ENCODE measurements at places on chromosomes 7 and 10.
A peak's percentile ranks its signal among the peaks of the same experiment; 100 is the strongest.

DNA sequence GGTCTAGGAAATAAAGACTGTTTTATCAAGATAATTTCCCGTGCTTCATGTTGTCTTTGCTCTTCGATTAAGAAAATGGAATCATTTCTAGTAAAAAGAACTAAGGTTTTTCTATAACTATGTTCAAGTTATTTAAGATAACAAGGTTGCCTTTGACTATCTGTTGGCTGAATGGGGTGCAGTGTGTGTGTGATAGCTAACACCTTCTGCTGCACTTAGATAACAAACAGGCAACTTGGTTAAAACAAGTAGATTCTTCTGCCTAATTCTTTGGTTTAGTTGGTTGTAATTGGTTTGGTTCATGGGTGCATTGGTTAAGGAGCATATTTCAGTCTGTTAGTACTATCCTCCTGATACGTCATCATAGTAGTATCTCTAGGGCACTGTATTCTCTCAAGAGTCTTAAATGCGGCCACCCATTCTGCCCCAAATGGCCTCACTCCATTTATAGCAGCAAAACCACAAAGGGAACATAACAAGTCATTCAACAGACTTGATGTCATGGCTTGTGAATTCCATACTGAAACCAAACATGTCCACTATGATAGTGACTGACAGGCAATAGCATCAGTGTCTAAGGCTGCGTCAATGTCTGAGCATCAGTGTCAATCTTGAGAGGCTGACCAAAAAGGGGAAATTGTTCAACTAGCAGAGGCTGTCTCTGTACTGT lies 55.7 kb downstream of the CCDC3 start:
- no peak for DNase-seq

DNA sequence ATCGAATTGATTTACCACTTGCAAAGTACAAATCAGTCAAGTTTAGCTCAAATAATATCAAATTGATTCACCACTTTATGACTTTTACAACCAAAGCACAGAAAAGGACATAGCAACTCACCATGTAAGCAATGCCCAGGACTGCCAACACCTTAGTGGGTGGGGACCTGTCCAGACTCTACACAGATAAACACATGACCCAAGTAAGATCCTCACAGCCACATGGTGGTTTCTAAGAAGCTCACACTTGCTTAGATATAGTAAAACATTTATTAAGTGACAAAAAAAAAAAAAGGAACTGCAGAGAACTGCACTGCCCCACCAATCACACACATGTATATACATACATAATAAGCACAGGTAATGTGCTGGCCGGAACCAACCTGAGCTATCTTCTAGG lies 116.2 kb downstream of the SLC25A13 start:
- no peak for DNase-seq

DNA sequence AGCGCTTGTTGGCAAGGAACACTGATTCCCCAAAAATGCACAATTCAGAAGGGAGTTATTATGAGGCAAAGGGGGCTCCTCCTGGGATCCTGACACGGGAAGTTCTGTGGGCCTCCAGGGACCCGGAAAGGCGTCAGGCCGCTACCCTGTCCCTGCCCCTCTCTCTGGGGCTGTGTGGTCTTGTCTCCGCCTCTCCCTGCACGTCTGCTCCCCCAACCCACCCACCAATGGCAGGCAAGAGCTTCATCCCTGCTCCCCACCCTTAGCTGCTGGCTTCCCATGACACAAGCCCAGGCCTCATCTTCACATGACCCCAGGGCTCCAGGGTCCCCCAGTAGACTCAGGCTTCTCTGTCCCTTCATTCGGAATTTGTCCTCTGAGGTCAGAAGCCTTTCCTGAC lies 31.0 kb upstream of the ADRB1 start:
- no peak for DNase-seq

GRCh38 chr7:36264123-36264801 lies 111.2 kb downstream of the EEPD1 start:
- peak; percentile 37 for DNase-seq

- peak; percentile 91 for DNase-seq
These were observed 7.1 kb downstream of the SHH start for GRCh38 chr7:155804897-155805825.

DNA sequence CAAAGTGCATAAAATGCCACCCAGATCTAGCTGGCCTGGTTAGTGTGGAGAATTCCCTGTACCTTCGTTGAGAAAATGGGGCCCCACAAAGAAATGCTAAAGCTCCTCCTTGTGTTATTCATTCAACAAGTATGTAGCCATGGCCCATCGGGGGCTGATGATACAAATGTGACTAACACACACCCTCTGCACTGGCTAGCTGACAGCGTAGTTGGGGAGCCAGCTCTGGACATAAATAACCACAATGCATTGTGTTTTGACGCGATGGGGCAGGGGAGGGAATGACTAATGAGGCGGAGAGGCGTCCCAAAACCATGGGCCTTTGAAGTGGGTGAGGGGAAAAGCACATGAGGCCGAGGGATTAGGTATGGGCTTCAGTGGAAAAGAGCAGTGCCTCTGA lies 28.2 kb upstream of the ASL start:
- peak; percentile 80 for DNase-seq

DNA sequence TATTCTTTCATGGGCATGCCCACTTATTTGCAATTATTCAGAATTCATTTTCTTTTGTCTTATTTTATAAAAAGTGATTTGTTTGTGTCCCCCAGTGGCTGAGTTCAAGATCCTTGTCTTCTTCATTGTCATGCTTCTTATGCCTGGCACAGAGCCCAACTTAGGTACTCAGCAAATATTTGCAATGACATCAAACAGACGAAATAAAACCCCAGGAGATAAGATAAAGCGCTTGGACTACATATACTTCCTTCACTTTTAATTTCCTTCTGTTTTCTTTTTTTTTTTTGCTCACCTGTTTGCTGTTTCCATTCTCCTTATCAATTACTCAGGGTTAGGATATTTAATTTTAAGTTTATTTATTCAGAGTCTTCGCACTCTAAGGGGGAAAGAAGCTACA lies 225.0 kb downstream of the SDHAF3 start:
- no peak for DNase-seq

DNA sequence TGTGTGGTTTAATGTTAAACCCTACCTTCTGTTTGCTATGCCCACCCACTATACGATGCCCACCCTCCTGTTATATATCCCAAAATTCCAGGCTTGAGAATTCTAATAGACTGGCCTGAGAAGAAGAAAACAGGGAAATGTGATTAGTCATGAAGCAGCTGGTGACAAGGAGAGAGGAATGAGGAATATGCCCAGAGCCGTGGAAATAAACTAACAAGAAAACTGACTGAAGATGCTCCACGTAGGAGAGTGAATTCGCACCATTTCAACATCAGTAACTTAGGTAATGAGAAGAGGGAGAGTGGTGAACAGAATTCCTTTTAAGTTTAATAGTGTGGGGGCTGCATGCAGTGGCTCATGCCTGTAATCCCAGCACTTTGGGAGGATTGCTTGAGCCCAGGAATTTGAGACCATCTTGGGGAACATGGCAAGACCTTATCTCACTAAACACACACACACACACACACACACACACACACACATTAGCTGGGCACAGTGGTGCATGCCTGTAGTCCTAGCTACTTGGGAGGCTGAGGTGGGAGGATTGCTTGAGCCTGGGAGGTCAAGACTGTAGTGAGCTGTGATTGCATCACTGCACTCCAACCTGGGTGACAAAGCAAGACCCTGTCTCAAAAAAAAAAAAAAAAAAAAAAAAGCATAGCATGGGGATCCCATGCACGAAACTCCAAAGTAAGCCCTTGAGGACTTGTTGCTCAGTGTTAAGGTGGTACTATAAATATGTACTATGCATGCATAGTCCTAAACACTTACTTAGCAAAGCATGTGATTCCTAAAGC lies 16.1 kb upstream of the SYPL1 start:
- peak; percentile 36 for DNase-seq

- no peak for DNase-seq
These were observed 111.5 kb downstream of the HDAC9 start for GRCh38 chr7:18607025-18607424.

GRCh38 chr7:37536706-37537105 lies 88.0 kb upstream of the ELMO1 start:
- no peak for DNase-seq

DNA sequence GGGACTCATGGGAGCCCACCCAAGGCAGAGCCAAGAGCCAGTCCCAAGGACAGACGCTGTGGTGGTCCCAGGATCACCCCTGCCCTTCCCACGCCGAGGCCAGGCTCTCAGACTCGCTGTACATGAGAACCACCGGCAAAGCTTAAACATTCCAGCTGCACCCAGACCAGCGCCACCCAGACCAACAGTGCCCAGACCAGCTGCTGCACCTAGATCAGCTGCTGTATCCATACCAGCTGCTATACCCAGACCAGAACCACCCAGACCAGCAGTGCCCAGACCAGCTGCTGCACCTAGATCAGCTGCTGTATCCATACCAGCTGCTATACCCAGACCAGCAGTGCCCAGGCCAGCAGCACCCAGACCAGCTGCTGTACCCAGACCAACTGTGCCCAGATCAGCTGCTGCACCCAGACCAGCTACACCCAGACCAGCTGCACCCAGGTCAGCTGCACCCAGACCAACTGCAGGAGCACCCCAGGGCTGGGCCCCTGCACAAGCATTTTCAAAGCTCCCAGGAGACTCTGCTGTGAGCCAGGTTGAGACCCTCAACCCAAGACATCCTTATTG lies 47.9 kb upstream of the CNPY1 start:
- DNase-seq: no peak

GRCh38 chr7:116417593-116418345 lies 81.8 kb upstream of the CAV2 start:
- DNase-seq: no peak

DNA sequence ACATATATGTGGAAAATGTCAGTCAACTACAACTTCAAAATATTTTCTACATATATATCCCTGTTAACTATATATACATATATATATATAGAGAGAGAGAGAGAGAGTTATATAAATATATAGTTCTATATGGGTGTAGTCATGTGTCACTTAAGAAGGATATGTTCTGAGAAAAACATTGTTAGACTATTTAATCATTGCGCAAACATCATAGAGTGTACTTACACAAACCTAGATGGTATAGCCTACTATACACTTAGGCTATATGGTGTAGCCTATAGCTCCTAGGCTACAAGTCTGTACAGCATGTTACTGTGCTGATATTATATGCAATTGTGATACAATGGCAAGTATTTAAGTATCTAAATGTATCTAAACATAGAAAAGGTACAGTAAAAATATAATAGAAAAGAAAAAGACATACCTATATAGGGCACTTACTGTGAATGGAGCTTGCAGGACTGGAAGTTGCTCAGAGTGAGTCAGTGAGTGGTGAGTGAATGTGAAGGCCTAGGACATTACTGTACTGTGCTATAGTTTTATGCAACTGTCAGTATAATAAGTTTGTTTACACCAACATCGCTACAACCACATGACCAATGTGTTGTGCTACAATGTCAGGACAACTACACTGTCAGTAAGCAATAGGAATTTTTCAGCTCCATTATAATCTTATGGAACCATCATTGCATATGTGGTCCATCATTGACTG lies 18.0 kb upstream of the FGL2 start:
- DNase-seq: no peak

GRCh38 chr10:11509036-11509435 lies 102.4 kb downstream of the USP6NL start:
- no peak for DNase-seq

- DNase-seq: no peak
These were observed 93.6 kb downstream of the NKX6-2 start for GRCh38 chr10:132692311-132692710.

DNA sequence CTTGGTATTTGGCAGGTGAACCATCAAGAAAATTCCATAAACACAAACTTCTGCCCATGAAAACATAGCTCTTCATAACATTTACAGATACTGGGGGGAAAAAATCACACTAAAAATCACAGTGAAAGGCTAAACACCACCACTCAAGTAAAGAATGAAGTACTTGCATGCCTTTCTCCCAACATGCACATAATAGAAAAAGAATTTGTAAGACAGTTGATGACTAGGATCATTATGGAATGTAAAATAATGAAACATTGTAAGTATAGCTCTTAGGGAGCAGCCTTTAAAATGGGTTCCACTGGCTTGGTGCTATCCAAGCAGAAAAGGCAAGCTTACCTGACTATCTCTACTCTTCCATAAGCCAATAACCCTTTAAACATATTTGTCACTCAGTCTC lies 299.9 kb upstream of the LRRN3 start:
- peak; percentile 11 for DNase-seq

DNA sequence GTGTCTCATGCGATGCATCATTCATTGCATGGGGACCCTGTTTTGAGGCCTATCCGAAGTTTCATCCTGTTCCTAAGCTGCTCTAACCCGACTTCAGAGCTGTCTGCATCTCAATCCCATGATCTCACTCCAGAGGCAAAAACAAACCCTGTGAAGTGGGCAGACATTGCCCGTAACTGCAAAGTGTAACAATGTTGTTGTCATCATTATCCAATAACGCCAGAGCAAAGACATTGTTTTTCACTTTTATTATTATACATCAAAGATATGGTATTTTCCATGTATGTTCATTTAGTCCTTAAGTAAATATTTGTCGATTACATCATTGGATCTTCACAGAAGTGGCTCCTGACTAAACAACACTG lies 246.7 kb downstream of the KLF6 start:
- peak; percentile 23 for DNase-seq

DNA sequence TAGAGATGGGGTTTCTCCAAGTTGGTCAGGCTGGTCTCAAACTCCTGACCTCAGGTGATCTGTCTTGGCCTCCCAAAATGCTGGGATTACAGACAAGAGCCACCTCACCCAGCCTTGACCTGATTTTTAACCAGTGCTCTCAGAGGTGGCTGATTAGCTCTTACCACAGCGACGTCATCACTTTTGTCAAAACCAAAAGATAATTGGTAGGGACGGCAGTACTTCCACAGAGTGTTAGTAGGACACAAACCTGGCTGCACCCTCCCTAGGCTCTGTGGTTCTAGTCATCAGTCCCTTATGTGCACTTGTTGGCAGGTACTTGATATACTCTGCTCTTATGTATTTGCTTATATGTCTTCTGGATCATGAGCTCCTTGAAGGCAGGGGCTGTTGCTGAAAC lies 74.0 kb downstream of the GPR141 start:
- DNase-seq: no peak

DNA sequence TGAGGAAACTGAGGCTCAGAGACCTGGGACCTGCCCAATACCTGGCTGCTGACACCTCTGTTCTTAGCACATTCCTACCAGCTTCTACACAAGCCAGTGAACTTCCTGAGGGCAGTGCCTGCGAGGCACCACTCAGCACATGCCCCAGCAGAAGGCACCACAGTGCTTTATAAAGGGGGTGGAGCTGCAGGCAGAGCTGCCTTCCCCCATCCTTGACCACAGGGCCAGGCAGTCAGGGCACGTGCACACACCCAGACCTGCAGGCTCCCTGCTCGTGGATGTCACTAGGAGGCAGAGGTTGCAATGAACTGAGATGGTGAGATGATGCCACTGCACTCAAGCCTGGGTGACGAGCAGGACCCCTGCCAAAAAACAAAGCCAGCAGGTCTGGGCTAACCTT lies 39.2 kb upstream of the TUBB8 start:
- no peak for DNase-seq

All from GM03348 (cell line).